ENCODE measurements at places on chromosomes 3 and 15. TPM values are rescaled to one million over a fixed set of nuclear protein-coding genes. Genes with fewer than 3 reads are reported as not detected.

LRRK1 gene
- total RNA-seq: 14.0 TPM

SPINK8 gene
- total RNA-seq: not detected

RUBCN gene
- 12.3 TPM for total RNA-seq

LRRIQ4 gene
- not detected for total RNA-seq

GATA2 gene
- 3.6 TPM for total RNA-seq

CP gene
- 21.7 TPM for total RNA-seq

ACTC1 gene
- total RNA-seq: 194 TPM

MESP1 gene
- 2.9 TPM for total RNA-seq

GRCh38 chr15:52281085-52282035, 14.2 kb downstream of the MYO5C start:
- no peak for DNase-seq

DNA sequence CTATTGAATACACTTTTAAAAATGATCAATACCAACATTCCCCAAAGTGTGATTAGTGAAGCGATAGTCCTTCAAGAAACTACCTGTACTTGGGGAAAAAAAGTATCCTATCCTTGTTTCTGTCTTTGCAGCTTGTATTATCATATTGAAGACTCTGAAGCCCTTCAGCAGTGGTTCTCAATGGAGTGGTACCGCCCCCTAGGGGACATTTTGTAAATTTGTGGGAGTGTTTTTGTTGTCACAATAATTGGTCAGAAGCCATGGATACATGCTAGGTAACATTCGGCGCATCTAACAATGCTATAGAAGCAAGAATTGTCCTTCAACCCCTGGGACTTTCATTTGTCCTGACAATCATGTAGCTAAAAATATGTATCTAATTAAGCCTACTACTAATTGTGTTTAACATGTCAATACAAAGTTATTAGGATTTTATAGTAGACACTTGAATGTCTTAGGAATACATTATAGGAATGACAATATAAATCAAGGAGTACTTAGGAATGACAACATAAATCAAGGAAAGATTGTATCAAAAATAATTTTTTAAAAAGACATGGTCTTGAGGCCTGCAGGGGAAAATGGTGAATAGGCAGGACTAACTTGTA, 53.7 kb downstream of the NMD3 start:
- peak; percentile 9 for DNase-seq

DNA sequence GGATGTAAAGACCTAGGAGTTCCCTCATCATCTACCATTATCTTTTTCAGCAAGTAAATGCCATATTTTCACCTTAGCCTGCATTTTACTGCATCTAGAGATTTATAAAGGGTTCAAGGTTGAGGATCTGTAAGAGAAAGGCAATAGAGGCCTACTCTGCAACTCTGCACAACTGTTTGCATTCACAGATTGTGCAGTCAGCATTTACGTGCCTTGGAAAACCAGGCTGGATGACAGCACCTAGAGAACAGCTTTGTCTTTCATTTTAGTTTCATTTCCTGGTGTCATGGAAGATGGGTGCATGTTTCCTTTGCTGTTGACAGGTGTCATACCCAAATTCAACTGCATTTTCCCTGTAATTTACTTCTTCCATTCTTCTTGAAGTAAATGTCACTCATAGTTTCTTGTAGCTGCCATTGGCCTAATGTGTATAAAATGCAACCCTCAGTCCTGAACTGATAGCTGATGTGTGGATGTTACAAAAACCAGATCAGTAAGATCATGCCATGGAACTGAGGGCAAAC, 817.5 kb downstream of the SQOR start:
- no peak for DNase-seq

DNA sequence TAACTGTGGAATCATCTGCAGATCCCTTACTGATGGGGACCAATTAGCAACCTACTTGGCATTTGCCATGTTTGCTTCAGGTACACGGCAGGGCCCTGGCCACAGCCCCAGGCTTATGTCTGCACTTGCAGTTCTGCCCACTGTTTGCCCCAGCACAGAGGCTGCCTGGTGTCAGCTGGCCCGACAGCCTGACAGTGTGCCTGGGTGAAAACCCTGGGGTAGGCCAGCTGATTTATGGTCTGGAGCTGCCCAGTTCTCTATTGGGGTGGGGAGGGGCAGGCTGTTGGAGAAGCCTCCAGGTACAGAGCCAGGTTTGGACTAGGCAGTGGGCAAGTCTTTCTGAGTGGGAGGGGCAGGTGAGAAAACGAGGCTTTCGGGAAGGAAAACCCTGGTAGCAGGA, 11.2 kb upstream of the TGM5 start:
- no peak for DNase-seq

DNA sequence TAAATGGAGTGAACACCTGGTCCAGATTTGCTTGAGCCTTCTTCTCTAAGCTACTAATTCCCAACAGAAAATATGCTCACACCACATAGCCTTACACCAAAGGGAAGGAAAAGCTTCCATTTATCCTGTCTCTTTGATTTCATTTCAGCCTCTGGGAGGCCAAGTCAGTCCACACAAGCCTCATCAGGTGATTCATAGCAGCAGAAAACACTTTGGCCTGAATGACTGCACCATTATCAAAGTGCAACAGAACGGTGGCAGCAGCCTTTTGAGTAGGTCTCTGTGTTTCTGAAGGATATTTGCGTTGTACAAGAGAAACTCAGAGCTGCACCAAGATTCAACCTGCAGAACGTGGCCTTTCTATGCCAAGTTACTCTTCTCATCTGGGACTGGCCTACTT, 46.6 kb upstream of the SNRK start:
- DNase-seq: no peak

DNA sequence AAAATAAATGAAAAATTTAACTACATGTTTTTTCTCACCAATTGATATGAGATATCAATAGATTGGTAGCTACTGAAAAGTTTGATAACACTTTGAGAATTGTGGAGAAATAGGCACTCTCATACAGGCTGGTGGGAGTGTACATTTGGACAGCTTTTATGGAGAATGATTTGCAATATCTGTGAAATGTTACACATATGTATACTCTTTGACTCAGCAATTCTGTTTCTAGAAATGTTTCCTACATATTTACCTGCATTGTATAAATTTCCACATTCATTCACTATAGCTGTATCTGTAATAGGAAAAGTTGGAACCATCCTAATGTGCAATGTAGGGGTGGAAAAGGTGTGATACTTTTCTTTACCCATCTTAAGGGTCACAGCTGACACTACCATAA, 1.9 kb upstream of the KIF23 start:
- DNase-seq: no peak

- DNase-seq: peak; percentile 94
Measured at GRCh38 chr15:77493324-77493907, 72.7 kb downstream of the HMG20A start.

GRCh38 chr3:155046935-155047334, 33.2 kb upstream of the MME start:
- DNase-seq: no peak

- DNase-seq: no peak
Measured at GRCh38 chr3:126855374-126855773, 127.5 kb upstream of the PLXNA1 start.

GRCh38 chr3:168094580-168094876, 1.2 kb downstream of the GOLIM4 start:
- DNase-seq: no peak

GRCh38 chr3:125643172-125643571, 47.9 kb upstream of the OSBPL11 start:
- DNase-seq: no peak

DNA sequence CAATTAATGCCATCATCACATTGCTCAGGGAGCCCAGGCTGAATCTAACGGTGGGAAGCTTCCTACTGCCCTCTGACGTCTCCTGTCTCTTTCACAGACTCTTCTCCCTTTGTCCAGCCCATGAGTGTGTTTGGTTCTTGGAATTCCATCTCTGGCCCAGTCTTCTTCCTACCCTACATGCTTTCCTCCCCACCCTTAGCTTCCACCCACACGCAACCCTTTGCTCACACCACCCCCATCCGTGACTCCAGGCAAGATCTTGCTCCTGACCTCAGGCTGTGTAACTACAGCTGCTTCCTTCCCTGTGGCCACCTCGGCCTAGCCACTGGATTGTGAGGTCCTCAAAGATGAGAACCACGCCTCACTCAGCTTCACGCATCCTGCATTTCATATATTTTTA, 72.3 kb upstream of the THBS1 start:
- no peak for DNase-seq

Measured in umbilical cord (tissue), 2 donors.